Right lobe of liver (tissue), 6 donors: ENCODE measurements at places on chromosomes 1 and 21.

- no peak for DNase-seq
Measured at GRCh38 chr1:162390396-162391185, 9.1 kb downstream of the C1orf226 start.

DNA sequence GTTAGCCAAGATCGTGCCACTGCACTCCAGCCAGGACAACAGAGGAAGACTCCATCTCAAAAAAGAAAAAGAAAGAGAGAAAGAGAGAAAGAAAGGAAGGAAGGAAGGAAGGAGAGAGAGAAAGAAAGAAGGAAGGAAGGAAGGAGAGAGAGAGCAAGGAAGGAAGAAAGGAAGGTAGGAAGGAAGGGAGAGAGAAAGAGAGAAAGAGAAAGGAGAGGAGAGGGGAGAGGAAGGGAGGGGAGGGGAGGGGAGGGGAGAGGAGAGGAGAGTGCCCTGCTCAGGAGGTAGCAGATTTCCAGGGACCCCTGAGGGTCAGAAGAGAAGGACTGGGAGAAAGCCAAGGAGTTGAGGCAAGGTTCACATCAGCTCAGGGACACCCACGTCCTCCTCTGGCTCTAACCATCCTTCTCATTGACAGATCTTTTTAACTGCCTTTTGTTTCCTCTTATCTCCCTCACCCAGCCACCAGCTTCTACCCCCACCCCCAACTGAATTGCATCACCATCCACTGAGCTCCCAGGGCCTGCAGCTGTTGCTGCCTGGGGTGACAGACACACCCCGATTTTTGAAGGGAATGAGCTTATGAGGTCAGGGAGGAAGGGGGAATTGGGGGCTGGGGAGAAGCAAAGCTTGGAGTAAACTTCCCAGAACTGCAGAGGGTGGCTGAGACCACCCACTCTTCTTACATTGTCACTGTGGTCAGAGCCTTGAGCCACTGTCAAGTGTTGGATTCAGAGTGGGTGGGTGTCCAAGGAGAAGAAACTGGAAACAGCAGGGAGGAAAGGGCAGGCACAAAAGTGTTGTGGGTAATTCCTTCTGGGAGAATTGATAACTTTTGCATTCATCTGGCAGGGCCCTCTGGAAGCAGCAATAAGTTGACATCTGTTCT is 91.6 kb downstream of the GLUL start:
- DNase-seq: no peak

DNA sequence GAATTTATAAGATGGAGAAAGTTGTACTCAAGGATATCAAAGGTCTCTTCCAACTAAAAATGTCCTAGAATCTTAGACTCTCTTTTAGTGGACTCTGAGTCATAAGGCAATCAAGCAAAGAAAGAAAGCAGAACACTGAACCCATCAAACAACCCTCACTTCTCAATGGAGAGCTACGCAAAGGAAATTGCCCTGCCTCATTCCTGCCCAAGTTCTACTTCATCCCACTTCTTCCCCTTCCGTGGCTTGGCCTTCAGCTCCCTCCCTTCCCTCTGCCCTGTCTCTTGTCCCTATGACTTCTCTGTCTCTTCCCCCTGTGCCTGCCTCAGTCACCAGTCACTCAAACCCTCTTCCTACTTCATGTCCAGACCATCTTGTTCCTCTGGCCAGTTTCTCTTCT is 58.5 kb downstream of the RIMS3 start:
- no peak for DNase-seq

DNA sequence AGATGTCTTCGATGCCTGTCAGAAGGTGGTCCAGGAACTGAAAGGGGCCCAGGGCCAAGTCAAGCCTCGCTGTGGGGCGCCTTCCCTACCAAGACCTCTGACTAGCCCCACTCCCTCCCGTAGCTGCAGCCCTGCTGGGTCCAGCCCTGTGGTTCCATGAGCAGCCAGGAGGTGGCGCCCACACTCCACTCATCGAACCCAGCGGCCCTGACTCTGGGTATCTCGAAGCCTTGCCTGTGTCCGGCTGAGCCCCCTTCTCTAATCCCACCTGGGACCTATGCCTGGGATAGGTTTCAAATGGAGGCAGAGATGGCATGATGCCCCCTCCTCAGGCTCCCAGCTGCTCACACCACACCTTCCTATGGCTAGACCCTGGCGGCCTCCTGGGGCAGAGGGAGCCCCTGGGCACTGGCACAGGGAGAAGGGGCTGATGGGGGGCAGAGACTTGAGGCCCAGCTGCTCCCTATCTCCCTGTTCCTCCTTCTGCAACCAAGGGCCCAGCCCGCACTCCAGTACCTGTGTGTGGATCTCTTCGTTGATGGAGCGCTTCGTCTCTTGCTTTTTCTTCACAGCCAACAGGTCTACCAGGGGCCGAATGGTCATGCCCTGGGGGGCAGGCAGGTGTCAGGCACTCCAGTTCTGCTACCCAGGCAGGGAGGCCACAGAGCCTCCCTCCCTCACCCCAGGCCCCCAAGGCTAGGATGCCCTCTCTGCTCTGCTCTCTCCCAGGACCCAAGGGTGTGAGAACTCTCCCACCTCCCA is 52.0 kb downstream of the SLC9A1 start:
- DNase-seq: peak; percentile 82

GRCh38 chr21:17428980-17429379 is 83.9 kb upstream of the CXADR start:
- no peak for DNase-seq

GRCh38 chr1:119893238-119893791 is 3.0 kb downstream of the ADAM30 start:
- no peak for DNase-seq

DNA sequence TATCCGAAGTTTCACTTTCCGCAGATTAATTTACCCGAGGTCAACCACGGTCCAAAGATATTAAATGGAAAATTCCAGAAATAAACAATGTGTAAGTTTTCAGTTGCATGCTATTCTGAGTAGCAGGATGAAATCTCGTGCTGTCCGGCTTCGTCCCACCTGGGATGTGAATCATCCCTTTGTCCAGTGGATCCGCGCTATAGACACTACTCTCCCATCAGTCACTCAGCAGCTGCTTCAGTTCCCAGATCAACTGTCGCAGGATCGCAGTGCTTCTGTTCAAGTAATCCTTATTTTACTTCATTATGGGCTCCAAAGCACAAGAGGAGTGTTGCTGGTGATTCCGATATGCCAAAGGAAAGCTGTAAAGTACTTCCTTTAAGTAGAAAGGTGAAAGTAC is 8.3 kb upstream of the LRP8 start:
- DNase-seq: no peak
